ENCODE measurements at places on chromosomes 6 and 20. TPM values are rescaled to one million over a fixed set of nuclear protein-coding genes. Genes with fewer than 3 reads are reported as not detected.

The PLAGL2 gene
- 4.2 TPM for polyA plus RNA-seq

The BNIP5 gene
- polyA plus RNA-seq: not detected

The ZGPAT gene
- polyA plus RNA-seq: 34.4 TPM

The FAM83C gene
- not detected for polyA plus RNA-seq

The SOBP gene
- polyA plus RNA-seq: 10.6 TPM

The ZNF391 gene
- polyA plus RNA-seq: 0.30 TPM

The C20orf204 gene
- 0.35 TPM for polyA plus RNA-seq

The NKX2-2 gene
- not detected for polyA plus RNA-seq

The MAD2L1BP gene
- polyA plus RNA-seq: 38.6 TPM

The TRIM15 gene
- not detected for polyA plus RNA-seq

The RIN2 gene
- 15.7 TPM for polyA plus RNA-seq

The FAM162B gene
- polyA plus RNA-seq: 4.5 TPM

The DEFB132 gene
- polyA plus RNA-seq: not detected

The C6orf163 gene
- polyA plus RNA-seq: 2.5 TPM

The KIF25 gene
- polyA plus RNA-seq: 0.15 TPM

The OPRL1 gene
- polyA plus RNA-seq: 0.27 TPM
